ENCODE measurements at places on chromosomes 16 and 17. TPM values are rescaled to one million over a fixed set of nuclear protein-coding genes. Genes with fewer than 3 reads are reported as not detected.

DNA sequence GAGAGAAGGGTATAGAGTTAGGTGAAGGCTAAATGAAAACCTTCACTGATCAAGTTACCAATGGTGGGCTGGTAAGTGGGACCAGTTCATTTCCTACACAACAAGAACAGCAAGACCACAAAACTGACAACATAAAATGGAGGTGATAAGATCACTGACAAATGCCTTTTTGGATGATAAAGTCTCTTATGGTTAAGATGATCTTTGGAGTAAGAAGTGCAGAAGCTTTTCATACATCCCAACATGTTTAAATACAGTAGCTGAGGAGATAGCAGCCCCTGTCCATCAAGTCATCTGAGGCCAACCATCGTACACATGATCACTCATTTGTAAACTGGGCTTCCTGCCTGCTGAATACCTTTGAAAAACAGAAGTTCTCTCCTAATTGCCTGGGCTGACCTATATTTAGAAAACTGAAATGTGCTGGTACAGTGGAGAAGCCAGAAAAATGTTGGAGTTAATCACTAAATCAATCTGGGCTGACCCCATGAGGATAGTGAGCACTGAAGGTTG lies 259.0 kb upstream of the ZFHX3 start:
- no peaks in the 10 kb centered on the region for H3K36me3 ChIP-seq
- peaks cover 77% of the 10 kb centered on the region for H3K27me3 ChIP-seq
- no peak for DNase-seq
- no peak overlapping the region for H3K27ac ChIP-seq

DNA sequence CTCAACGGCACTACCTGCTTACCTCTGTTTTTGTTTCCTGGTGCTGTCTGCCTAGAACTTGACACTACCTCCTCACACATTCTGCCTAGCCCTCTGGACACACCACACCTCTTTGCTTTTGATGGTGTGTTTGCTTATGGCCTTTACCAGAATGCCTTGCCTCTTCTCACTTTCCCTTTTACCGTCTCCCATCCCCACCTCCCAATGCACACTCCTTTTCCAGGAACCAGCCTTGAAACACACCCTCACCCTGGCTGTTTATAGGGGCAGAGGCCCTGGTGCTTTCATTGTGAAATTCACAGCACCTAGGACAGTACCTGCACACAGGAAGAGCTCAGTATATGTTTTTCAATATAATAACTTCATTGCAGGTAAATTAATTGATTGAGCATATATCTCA lies 56.2 kb downstream of the MAP2K6 start:
- H3K4me1 ChIP-seq, result peaks cover 25% of the 10 kb centered on the region
- DNase-seq, result no peak
- no peaks in the 10 kb centered on the region for H3K36me3 ChIP-seq

DNA sequence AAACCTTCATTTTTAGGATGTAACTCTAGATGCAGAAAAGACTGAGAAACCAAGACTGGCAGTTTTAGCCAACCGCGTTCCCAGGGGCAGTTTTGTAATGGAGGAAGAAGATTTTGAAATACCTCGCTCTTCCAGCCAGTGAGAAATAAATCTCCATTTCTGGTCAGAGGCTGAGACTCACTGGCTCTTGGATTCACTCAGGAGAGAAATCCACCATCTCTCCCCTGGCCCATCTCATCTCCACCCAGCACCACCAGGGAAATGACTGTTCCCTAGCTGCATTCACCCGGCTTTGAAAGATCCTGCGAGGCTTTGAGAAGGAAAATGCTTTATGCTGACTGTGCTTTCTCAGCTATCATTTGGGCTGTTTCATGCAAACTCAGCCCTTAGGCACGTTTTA lies 185.2 kb downstream of the SOX9 start:
- peak; percentile 51 for DNase-seq
- no peaks in the 10 kb centered on the region for H3K36me3 ChIP-seq
- no peaks in the 10 kb centered on the region for H3K27me3 ChIP-seq
- no peak overlapping the region for H3K27ac ChIP-seq
- no peak overlapping the region for H3K4me3 ChIP-seq

The TEDC2 gene
- total RNA-seq, result 6.9 TPM

DNA sequence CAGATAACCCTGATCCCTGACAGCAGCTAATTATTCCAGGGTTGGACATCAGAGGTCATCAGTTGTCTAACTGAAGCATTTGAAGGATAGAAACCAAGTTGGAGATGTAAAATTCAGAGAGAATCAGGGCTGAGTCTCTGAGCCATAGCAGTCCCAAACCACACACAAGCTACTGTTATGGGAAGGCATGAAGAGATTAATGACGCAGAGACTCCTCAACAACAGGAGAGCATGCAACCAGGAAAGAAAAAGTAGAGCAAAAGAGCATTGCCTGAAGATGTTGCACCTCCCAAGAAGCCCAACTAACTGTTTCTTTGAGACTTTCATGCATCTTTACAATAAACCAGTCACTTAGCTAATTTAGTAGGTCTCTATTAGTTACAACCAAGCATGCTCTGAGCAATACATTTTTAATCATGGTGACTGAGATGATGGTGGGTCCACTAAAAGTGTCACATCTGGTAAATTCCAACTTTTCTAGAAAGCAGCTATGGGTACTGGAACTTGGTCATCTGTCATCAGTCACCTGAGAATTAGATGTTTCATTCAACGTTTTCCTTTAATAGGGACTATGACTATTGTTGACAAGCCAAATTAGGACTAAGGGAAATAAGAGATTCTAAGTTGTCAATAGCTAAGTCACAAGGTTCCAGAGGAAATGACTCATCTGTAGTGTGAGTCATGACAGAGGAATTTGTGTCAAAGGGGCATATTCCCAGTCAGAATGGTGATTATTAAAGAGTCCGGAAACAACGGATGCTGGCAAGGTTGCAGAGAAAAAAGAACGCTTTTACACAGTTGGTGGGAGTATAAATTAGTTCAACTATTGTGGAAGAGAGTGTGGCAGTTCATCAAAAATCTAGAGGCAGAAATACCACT lies 239.8 kb downstream of the CHD9NB start:
- no peaks in the 10 kb centered on the region for H3K36me3 ChIP-seq
- H3K27me3 ChIP-seq, result no peaks in the 10 kb centered on the region
- peak overlapping the region; percentile 32 for H3K27ac ChIP-seq
- H3K4me1 ChIP-seq, result peaks cover 15% of the 10 kb centered on the region
- no peak overlapping the region for H3K4me3 ChIP-seq

The FOXJ1 gene
- not detected for total RNA-seq

- no peak for DNase-seq
- H3K36me3 ChIP-seq, result no peaks in the 10 kb centered on the region
These were observed 49.6 kb upstream of the AMZ2 start for GRCh38 chr17:68197997-68198930.

- H3K36me3 ChIP-seq, result peaks cover 38% of the 10 kb centered on the region
- peaks cover 9% of the 10 kb centered on the region for H3K4me1 ChIP-seq
- DNase-seq, result peak; percentile 75
- H3K27ac ChIP-seq, result no peak overlapping the region
- H3K4me3 ChIP-seq, result no peak overlapping the region
These were observed 4.7 kb downstream of the COQ7 start for GRCh38 chr16:19071811-19072777.

DNA sequence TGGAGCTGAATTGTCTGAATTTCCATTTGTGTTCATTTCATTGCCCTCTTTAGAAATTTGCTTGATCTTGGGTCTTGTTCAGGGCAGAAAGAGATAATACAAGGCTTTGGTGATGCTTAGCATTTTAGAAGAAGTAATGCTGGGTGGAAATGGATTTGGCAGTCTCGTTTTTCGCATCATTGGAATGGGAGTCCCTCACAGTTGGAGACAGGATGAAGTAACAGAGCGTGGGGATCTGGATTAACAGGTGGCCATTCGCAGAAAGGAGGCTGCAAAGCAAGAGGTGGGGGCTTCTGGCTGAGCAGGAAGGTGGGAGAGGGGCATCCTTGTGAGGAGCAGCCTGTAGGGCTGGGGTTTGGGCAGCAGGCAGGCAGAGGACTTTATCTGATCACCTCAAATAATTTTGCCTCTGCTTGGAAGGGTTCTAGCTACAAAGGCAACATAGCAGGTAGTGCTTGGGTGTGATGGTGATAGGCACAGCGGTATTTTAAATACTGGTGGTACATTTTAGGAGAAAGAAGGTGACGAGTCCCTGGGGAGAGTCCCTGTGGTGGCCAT lies 17.0 kb downstream of the KSR1 start:
- peaks cover 12% of the 10 kb centered on the region for H3K27me3 ChIP-seq
- H3K4me3 ChIP-seq, result no peak overlapping the region
- peaks cover 5% of the 10 kb centered on the region for H3K36me3 ChIP-seq
- peaks cover 29% of the 10 kb centered on the region for H3K4me1 ChIP-seq

The KRTAP9-4 gene
- not detected for total RNA-seq

DNA sequence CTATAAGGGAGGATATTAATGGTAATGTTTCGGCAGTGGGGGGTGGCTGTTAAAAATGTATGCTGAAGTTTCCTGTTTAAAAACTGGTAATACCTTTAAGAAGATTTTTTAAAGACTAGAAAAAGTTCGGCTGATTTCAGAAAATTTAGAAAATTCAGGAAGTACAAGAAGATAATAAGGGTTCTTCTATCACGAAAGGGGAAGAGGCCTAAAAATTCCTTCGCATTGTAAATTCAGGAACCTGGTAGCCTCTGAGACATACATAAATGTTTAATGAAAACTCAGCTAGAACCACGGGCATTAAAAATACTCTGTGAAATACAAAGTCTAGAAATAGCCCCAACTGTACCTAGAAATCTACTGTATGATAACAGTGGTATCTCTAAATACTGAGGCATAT lies 181.2 kb downstream of the PARN start:
- H3K27ac ChIP-seq, result peak overlapping the region; percentile 31
- H3K27me3 ChIP-seq, result no peaks in the 10 kb centered on the region
- peaks cover 18% of the 10 kb centered on the region for H3K4me1 ChIP-seq
- peaks cover 13% of the 10 kb centered on the region for H3K36me3 ChIP-seq
- no peak for DNase-seq

- peaks cover 14% of the 10 kb centered on the region for H3K36me3 ChIP-seq
- no peaks in the 10 kb centered on the region for H3K27me3 ChIP-seq
- no peaks in the 10 kb centered on the region for H3K4me1 ChIP-seq
- no peak for DNase-seq
These were observed 130.9 kb downstream of the RAB11FIP4 start for GRCh38 chr17:31522284-31522931.

GRCh38 chr17:16423226-16423872 lies 8.0 kb downstream of the TRPV2 start:
- no peaks in the 10 kb centered on the region for H3K36me3 ChIP-seq
- no peak for DNase-seq
- no peak overlapping the region for H3K4me3 ChIP-seq
- H3K27me3 ChIP-seq, result no peaks in the 10 kb centered on the region
- H3K4me1 ChIP-seq, result peaks cover 9% of the 10 kb centered on the region

DNA sequence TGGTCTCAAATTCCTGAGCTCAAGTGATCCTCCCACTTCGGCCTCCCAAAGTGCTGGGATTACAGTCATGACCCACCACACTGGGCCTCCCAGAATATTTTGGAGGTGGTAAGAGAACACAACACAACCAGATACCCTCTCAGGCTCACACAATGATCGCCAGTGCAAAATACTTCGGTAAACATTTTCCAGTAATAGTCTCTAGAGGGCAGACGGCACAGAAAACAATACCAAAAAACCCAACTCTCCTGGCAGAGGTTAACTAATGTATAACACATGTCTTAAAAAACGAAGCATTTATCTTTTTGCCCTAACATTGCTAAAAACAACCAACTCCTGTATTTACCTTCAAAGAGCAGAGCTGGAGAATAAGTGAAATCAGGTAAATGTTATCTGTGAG lies 10.5 kb downstream of the NUFIP2 start:
- H3K36me3 ChIP-seq, result peaks cover 98% of the 10 kb centered on the region
- H3K27ac ChIP-seq, result no peak overlapping the region
- peaks cover 31% of the 10 kb centered on the region for H3K4me1 ChIP-seq
- DNase-seq, result peak; percentile 11
- H3K4me3 ChIP-seq, result no peak overlapping the region

GRCh38 chr17:32266389-32267301 lies 1.0 kb downstream of the RHBDL3 start:
- H3K27me3 ChIP-seq, result peaks cover 90% of the 10 kb centered on the region
- H3K4me3 ChIP-seq, result peak overlapping the region; percentile 56
- H3K4me1 ChIP-seq, result peaks cover 15% of the 10 kb centered on the region
- H3K36me3 ChIP-seq, result no peaks in the 10 kb centered on the region
- no peak for DNase-seq
- no peak overlapping the region for H3K27ac ChIP-seq

DNA sequence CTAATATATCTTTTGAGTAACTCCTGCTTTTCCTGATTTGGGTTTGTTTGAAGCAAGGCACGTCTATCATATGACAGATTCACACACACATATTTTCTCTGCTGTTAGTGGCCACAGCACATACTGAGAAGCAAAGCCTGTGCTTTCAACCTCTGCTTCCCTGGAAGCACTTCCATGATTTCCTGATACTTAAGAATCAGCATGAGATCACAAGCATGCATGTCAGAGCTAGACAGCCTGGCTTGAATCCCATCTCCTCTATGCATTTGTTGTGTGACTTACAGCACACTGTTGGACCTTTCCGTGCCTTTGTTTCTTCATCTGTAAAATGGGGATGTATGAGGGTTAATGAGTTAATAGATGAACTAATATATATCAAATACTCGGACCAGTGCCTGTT lies 151.1 kb upstream of the NOL11 start:
- DNase-seq, result no peak
- H3K27me3 ChIP-seq, result no peaks in the 10 kb centered on the region
- no peaks in the 10 kb centered on the region for H3K36me3 ChIP-seq
